ENCODE measurements at places on chromosomes 2 and 18. TPM values are rescaled to one million over a fixed set of nuclear protein-coding genes. Genes with fewer than 3 reads are reported as not detected.

GRCh38 chr2:15359716-15360531 lies 201.2 kb downstream of the NBAS start:
- DNase-seq: peak; percentile 80

- no peak for DNase-seq
Measured at GRCh38 chr2:160784034-160784433, 290.4 kb upstream of the RBMS1 start.

DNA sequence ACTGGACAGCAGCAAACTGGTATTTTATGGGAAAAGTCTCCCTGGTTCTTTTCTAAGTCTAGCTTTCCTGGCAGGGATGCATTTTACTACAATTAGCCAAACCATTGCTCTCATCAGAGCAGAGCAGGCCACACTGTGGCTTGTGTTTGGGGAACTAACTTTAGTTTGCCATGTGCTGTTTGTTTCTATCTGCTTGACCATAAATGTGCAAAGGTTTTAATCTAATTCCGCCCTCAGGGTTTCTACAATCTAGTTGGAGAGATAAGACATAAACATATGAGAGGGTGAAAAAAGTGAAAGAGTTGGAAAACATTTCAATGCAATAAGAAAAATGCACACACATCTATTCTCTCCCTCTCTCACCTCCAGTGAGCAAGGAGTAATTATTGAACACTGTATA lies 86.9 kb upstream of the MAPK4 start:
- no peak for DNase-seq

DNA sequence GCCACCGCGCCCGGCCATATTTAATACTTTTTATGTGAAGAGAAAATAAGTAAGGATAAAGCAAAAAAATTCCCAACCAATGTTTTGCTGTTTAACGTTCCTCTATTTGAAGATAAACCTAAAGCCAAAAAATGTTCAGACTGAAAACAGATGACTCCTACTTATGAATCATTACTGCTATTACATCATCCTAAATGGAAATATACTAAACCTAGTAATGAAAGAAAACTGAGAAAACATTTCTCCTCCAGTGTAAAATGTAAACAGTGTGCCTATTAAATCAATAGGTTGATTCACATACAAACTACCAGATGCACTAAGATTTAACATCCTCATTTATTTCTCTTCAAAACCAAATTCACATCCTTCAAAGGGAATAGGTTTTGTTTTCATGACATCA lies 43.5 kb downstream of the CWC22 start:
- peak; percentile 36 for DNase-seq

GRCh38 chr2:237731663-237732062 lies 66.9 kb upstream of the RBM44 start:
- DNase-seq: peak; percentile 82

GRCh38 chr2:85234868-85235267 lies 92.9 kb downstream of the TGOLN2 start:
- no peak for DNase-seq

GRCh38 chr2:171798156-171798820 lies 95.8 kb downstream of the SLC25A12 start:
- peak; percentile 78 for DNase-seq

GRCh38 chr2:108643261-108643849 lies 75.9 kb upstream of the RANBP2 start:
- DNase-seq: no peak

Gene HAAO
- total RNA-seq: not detected

Gene KCNS3
- total RNA-seq: 1.1 TPM

Gene RIT2
- total RNA-seq: not detected

Gene IL1F10
- total RNA-seq: not detected

Measured in LHCN-M2 (cell line).